ENCODE measurements at places on chromosomes 1 and 21. TPM values are rescaled to one million over a fixed set of nuclear protein-coding genes. Genes with fewer than 3 reads are reported as not detected.

The KIF26B gene
- 1.7 TPM for total RNA-seq

DNA sequence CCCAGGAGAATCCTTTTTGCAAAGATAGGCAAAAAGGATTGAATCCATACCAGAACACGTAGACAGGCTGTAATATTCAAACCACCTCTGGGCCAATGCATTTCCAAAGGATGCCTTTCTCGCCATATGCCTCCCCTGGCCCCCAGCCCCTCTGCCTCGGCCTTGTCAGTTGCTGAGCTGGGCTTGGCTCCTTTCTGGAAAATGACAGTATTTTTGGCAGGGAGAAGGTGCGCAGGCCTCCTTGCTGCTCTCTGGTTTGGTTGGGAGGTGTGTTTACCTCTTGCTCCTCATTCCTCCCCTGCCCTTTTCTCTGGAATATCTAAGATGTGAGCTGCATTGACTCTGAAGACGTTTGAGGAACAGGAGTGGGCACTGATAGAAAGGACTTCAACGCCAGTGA lies 26.0 kb upstream of the CNTN2 start:
- no peak for DNase-seq

The RPL5 gene
- total RNA-seq, result 2,538 TPM

GRCh38 chr21:27388825-27389224 lies 421.9 kb upstream of the ADAMTS5 start:
- no peak for DNase-seq

GRCh38 chr21:41973427-41973831 lies 19.6 kb upstream of the C2CD2 start:
- DNase-seq, result no peak

The CRNN gene
- total RNA-seq, result not detected

The PTPRU gene
- 24.6 TPM for total RNA-seq

DNA sequence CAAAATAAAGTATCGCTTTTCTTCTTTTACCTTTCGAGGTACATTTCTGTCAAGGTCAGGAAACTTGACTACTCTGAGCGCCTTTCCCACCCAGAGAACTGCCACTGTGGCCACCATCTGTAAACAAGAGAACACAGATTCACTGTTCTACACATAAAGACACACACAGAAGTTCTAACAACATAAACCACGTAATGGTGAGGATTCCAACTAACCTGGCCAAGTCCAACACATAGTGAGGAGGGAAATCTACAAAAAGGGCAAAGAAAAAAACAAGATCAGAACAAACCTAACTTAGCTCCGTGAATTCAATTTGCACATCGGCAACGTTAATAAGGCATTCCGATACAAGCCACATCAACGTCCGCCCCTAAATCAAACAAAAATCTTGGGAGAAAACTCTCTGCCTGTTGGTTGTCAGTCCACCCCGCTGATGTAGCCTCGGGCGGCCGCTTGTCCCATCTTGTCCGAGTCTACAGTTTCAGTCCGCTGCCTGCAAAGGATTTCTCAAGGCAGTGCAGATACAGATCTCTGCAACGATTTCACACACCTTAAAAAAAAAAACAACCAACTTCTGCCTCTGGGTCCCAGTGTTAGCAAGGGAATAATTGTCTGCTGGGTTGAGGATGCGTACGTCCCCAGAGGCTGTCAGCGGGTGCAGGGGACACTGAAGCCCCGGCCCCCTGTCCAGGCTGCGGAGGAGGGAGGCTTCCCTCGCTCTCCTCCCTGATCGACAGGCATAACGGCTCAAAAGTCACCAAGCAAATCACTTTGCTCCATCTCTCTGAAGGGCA lies 1.0 kb downstream of the SLC35D1 start:
- DNase-seq, result no peak

The ZNF648 gene
- total RNA-seq, result 0.21 TPM

GRCh38 chr1:99084562-99084961 lies 79.9 kb upstream of the PLPPR5 start:
- no peak for DNase-seq

GRCh38 chr1:94773931-94774422 lies 46.2 kb upstream of the SLC44A3 start:
- DNase-seq, result peak; percentile 18

The NR1I3 gene
- not detected for total RNA-seq

Measured in H7 (cell line).